HEK293T (cell line): ENCODE measurements at places on chromosomes 4 and X.
A peak's percentile ranks its signal among the peaks of the same experiment; 100 is the strongest.

DNA sequence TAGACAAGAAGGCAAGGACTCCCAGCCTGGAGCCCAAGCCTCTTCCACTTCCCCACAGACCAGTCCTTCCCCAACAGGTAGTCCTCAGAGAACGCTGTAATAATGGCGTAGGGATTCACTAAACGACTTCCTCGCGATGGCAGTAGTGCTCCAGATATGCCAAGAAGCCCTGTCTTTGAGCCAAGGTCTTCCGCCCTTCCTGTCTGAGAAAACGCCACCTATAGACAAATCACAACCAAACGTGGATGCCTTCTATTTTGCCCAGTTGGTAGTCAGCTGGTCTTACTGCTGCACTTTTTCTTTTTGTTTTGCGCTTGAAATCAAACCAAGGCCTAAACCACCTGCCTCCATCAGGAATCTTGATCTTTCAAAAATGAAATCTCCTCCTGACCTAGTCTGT is 203.3 kb downstream of the OR13H1 start:
- DNase-seq: no peak

DNA sequence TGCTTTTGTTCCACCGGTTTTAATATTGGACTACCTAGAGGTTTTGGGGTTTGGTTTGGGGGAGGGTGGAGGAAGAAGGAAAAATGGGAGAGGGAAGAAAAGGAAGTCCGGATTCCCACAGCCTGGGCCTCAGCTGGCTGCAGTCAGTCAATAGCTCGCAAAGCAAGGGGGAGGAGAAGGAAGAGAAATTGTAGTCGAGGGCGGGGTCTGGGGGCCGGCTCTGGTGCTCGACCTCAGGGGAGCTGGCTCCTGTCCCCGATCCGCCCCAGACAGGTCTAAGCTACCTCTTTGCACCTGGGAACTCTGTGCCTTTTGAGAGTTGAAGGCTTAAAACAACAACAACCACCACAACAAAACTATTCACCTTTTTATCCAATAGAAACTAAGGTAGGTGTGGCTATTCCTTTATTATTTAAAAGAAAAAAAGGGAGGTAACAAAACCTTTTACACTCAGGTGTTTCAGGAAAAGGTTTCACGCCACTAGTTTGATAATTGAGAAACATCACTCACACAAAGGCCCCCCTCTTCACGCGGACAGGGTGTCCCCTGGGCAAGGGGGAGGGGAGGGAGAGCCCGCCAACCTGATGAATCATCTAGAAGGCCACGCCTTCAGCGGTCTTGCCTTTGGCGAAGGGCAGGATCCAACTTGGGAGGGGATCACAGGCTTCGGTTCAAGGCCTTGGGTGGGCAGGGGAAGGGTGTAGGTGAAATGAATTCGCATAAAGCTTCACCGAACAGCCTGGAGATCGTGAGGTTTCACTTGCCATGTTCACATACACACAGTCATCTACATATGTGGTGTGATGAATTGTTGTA is 1.6 kb upstream of the LNX1 start:
- DNase-seq: no peak

GRCh38 chr4:45944000-45944399 is 179.9 kb downstream of the GABRG1 start:
- no peak for DNase-seq

- DNase-seq: no peak
Measured at GRCh38 chr4:116233971-116234370, 851.4 kb downstream of the TRAM1L1 start.

- no peak for DNase-seq
Measured at GRCh38 chr4:140091305-140091704, 62.7 kb downstream of the MAML3 start.

GRCh38 chr4:67250131-67250896 is 295.0 kb downstream of the CENPC start:
- DNase-seq: no peak

DNA sequence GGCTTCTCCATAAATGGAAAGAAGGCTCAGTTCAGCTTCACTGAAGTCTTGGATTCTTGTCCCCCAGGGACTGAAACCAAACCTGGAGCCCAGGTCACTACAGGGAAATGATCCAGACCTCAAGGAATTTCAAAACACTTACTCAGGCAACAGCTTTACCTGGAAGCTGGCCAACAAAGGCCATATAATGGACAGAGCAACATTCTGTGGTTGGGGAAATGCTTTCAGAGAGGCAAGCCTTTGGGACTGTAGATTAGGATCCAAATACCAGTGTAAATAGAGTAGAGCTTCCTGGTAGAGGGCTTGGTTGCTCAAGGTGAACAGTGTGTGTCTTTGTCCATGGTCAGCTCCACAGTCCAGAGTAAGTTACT is 57.0 kb upstream of the PROM1 start:
- peak; percentile 22 for DNase-seq

DNA sequence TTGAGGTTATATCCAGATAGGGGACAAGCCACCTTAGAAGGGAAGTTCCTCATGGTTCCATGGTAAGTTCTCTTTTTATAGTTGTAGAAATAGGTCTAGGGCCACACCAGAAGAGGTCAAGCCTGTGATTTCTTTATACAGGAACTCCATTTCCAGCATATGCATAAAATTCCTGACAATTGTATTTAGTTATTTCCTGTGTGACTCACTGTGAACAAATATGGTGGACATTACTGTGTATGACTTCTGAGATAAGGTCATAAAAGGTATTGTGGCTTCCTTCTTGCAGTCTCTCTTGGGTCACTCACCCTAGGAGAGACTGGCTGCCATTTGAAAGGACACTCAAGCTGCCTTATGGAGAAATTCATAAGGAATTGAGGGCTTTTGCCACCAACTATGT is 2.2 kb upstream of the C4orf36 start:
- DNase-seq: no peak

DNA sequence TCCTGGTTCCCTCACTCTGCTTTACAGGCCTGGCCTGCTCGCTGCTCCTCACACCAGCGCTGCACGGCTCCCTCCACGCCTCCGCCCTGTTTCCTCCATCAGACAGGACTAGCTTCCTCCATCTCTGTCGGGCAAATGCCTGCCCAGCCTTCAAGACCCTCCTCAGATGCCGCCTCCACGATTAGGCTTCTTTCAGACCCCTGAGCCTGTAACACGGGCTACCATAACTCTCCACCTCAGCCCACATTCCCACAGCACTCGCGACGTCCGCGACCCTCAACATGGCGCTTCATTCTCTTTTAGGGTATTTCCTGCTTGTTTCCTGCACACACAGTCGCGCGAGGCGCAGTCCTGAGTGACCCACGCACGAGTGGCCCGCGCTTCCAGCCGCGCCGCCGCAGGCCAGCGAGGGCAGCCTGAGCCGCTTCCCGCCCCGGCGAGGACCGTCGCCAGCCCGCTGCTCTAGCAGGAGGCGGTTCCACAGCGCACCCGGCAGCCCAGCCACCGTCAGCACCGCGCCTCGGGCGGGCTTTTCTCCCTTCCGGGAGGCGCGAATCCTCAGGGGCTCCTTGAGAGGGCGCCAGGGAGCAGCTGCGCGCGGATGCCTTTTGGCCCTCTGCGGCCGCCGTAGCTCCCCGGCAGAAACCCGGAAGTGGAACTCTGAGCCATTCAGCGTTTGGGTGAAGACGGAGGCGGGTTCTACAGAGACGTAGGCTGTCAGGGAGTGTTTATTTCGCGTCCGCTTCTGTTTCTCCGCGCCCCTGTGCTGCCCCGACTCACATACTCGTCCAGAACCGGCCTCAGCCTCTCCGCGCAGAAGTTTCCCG is at the start of gene FRG1:
FRG1 (plus strand) TSS at position 695 of the 827 bp plus-strand sequence. CDS start 138 bp downstream, outside the sequence.
- DNase-seq: peak; percentile 76

DNA sequence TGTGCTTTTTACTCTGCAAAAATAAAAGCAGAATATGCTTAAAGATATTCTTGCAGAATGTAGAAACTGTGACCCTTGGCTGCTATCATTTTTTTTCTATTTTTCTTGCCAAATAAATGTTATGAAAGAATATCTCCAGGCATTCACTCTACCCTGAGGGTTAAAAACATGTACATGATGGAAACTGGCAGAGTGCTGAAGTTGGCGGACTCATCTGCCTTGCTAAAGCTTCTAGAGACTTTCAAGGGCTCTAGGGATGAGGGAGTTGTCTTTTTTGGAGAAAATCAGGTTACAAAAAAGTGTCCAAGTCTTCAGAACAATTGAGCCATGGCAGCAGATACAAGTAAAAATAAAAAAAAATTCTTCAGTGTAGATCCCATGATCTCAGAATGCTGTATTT is 40.5 kb upstream of the NRK start:
- no peak for DNase-seq

DNA sequence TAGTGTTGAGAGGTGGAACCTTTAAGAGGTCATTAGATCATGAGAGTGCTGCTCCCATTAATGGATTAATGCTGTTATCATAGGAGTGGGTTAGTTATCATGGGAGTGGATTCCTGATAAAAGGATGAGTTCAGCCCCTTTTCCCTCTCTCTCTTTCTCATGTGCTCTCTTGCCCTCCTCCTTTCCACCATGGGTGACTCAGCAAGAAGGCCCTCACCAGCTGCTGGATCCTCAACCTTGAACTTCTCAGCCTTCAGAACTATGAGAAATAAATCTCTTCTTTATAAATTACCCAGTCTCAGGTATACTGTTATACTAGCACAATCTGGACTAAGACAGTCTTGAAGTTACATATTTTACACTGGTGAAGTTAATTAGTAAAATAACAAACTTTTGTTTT is 10.0 kb upstream of the CDKL5 start:
- DNase-seq: no peak

DNA sequence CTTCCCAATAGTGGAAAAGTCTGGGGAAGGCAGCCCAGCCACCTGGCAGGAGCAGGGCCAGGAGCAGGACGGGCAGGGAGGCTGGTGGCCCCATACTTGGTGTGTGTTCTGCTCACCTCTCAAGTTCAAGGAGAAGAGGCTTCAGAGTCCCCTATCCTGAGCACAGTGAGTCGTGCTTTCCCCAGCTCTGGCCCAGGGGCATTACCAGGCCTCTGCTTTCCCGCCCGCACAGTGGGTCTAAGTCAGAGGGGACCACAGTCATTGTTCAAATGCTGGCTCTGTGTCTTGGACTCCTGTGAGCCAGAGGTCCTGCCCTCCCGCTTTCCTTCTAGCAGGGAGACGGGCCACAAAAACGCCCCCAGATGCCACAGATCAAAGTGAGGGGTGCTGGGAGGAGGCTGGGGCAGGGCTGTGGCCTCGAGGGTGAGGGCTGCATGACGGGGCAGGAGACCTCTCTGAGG is 27.6 kb downstream of the HTRA3 start:
- DNase-seq: no peak

DNA sequence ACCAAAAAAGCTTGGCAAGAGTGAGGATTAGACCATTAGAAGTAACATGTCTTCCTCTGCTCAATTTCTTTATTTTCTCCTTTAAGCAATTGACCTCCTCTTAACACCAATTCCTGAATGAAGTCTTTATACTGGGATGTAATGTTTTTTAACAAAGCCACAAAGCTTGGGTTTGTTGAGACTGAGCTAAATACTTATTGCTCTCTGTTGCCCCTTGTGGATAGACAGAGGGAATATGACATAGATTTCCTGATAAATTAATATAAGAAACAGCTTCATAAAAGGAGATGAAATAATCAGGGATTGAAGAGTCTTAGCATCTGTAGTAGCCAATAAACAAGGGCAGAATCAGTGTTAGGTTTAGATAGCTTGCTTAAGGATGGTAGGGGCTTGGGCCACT is 57.6 kb downstream of the CCDC160 start:
- DNase-seq: peak; percentile 27

DNA sequence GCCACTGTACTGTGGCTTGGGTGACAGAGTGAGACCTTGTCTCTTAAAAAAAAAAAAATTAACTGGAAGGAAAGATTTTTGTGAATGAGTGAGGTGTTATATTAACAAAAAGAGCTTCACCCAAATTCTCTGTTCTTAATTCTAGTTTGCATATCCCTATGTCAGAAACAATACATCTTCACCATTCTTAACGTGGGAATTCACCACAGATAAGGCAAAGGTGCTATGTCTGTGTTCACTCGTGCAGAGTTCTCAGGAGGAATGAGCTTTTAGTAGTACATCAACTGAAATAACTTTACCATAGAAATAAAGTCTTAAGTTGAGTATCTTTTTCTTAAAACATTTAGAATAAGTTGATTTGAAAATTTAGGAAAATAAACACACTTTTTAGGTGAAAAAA is 135.1 kb downstream of the RAPGEF2 start:
- no peak for DNase-seq

GRCh38 chr4:37535872-37536271 is 150.3 kb downstream of the RELL1 start:
- DNase-seq: no peak

DNA sequence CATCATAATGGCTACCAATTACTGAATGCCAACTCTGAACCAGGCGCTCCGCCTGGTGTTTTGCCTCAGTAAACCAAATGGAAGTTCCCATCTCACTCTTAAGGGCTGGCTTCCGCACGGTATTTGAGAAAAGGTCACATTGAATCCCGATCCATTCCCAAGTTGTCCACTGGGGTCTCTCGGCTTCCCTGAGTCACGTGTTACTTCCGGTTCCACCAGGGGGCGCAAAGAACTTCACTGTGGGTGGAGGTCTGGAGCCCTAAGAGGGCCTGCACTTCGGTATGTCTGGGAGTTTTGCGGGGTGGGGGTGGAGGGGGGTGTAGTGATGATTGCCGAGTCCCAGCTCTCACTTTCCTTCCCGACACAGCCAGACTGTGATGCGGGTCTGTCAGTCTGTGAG is 13.4 kb upstream of the NHS start:
- DNase-seq: peak; percentile 57

GRCh38 chrX:106415276-106415895 is 196.4 kb upstream of the RADX start:
- DNase-seq: peak; percentile 60

DNA sequence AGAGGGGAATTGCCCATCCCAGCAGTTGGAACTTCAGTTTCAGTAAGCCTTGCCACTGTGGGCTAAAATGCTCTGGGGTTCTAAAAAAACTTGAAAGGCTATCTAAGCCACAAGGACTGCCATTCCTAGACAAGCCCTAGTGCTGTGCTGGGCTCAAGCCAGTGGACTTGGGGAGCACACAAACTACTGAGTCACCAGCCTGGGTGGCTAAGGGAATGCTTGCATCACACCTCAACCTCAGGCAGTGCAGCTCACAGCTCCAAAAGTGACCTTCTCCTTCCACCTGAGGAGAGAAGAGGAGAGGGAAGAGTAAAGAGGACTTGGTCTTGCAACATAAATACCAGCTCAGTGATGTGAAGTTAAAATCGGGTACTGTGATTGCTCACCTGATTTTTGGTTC is 116.7 kb upstream of the GLRA2 start:
- no peak for DNase-seq

GRCh38 chrX:77937291-77937690 is 26.8 kb downstream of the ATP7A start:
- no peak for DNase-seq

DNA sequence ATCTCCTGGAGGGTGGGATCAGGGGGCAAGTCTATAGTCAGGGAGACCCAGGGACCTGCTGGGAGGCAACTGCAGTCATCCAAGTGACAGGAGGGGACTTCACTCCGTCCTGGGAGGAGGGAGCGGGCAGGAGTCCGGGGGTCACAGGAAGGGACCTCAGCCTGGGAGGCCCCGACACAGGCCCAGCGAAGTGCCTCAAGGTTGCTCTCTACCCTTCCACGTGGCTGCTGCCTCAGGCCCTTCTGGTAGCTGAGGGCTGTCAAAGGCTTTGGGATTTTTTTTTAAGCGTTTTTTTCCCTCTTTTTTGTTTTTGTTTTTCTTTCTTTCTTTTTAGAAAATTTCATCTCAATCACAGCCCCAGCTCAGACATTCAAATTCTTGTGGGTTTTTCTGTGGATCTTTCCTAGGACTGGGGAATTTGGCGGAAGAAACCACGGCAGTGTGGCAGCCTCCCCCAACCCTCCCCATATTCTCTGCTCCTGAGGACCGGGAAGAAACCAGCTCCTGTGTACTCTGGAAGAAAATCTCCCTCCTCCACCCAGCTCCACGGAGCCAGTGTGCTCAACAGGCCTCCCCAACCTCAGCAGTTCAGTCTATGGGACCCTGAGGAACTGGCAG is 1.4 kb upstream of the HAUS7 start:
- no peak for DNase-seq

GRCh38 chrX:119802546-119802945 is 11.1 kb upstream of the RPL39 start:
- no peak for DNase-seq
